SW 1271 (cell line): ENCODE measurements at places on chromosomes 5 and 9.

DNA sequence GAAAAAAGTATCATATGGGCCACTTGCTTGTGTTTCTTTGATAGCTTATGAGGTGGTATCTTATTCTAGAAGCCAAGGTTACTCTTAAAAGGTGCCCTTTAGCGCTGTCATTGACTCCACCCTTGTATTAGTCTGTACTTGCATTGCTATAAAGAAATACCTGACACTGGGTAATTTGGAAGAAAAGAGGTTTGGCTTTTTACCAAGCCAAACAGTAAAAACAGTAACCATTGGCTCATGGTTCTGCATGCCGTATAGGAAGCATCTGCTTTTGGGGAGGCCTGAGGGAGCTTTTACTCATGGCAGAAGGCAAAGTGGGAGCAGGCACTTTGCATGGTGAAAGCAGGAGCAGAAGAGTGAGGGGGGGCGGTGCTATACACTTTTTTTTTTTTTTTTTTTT is 87.4 kb downstream of the TEK start:
- DNase-seq: no peak

DNA sequence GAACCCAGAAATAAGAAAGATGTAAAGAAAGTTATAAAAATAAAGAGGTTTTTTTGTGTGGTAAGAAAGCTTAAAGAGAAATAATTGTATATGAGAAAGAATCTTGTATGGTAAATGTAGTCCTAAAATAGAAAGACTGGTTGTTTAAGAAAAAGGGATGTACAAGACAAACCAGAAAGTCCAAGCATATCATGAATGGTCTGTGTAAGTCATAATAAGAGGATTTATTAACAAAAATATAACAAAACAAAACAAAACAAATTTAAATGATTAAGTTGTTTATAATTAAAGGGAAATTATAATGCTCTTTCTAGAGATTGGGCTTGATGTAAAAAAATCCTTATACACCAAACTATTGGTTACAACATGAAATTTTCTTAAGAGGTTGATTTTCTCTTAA is 590.4 kb upstream of the PTGER4 start:
- DNase-seq: peak; percentile 7

GRCh38 chr5:74316064-74316603 is 324.4 kb downstream of the ENC1 start:
- DNase-seq: peak; percentile 88

DNA sequence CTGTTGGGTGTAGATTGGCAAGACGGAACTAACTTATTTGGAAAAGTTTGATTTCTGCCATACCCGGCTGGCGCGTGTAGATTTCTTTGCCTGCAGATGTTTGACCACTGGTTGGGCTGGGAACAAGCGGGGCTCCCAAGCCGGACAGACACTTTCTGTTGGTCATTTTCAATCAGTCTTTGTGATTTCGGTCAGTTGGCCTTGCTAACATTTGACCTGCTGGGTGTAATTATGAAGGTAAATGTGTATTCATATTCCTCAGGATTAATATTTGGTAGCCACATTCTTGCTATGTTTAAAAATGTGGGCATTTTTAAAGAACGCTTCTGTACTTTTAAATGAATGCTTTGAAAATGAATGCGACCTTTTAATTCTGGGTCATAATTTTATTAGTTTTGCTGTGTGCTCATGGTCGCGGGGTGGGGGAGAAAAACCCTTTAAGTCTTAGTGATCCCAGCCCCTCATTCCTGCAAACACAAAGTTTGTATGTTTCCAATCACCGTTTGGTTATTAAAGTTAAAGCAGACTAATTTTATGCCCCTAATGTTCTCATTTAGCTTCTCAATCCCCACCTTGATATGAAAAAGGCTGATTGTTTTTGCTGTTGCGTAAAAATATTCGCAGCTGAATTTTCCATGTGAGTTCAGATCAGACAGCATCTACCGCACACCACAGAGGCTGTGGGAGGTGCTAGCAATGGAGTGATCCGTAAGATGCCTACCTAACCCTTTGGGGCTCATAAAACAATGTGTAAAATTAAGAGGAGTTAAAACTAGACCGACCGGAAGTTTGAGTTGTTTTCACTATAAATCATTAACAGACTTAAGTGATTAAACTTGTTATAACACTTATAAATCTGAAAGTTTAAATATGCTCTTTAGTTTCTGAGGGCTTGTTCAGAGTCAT is 1.5 kb downstream of the RASGRF2 start:
- DNase-seq: no peak
